ENCODE measurements at places on chromosomes 5 and 9.
A peak's percentile ranks its signal among the peaks of the same experiment; 100 is the strongest.

- DNase-seq: no peak
Observed at GRCh38 chr5:33328818-33329217, 111.9 kb upstream of the TARS1 start.

GRCh38 chr9:130183133-130183762 lies 11.0 kb downstream of the NCS1 start:
- no peak for DNase-seq

GRCh38 chr5:91328743-91329142 lies 54.4 kb downstream of the ARRDC3 start:
- no peak for DNase-seq

- peak; percentile 8 for DNase-seq
Observed at GRCh38 chr5:147391781-147392180, 118.1 kb downstream of the DPYSL3 start.

GRCh38 chr5:95424526-95424925 lies 33.4 kb downstream of the FAM81B start:
- DNase-seq: no peak

- no peak for DNase-seq
Observed at GRCh38 chr5:160357861-160358411, 12.5 kb downstream of the C1QTNF2 start.

- DNase-seq: no peak
Observed at GRCh38 chr5:36777105-36777757, 99.3 kb upstream of the NIPBL start.

GRCh38 chr5:127871503-127872153 lies 168.4 kb downstream of the CCDC192 start:
- DNase-seq: no peak

- peak; percentile 46 for DNase-seq
Observed at GRCh38 chr5:168822745-168823281, 243.6 kb upstream of the PANK3 start.

GRCh38 chr9:94650949-94651348 lies 11.6 kb upstream of the FBP1 start:
- DNase-seq: no peak

DNA sequence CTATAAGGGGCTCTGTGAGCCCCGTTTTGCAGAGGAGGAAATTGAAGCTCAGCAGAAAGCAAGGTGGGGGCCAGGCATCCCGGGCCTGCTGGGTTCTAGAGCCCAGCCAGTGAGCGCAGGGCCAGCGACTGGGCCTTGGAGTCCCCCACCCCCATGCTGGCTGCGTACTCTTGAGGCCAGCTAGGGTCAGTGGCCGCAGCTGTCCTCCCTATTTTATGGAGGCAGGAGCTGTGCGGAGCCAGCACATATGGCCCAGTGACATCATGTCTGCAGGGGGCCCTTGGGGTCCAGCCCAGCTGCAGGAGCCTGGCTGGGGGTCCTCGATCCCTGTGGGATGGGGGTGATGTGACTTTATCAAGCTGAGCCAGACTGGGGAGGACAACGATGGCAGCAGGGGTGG lies 71.3 kb downstream of the HMCN2 start:
- DNase-seq: no peak

DNA sequence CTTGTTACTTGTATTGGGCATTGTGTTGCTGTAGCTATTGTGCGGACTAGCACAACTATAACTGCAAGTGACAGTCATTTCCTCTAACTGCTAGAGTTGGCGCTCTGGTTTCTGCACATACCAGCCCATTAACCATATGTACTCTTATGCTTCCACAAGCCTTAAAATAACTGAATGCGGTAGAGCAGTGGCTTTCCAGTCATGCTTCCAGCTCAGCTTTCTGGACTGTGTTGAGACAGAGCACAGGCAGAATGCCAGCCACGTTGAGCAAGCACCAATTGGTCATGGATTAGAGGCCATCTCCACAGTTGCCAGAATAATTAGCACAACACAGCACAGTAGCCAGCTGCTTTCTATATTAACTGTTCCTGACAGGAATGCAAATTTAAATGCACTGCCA lies 12.2 kb downstream of the INVS start:
- no peak for DNase-seq

GRCh38 chr5:90201923-90202322 lies 207.6 kb downstream of the CETN3 start:
- DNase-seq: no peak

- no peak for DNase-seq
Observed at GRCh38 chr9:78609450-78609849, 312.5 kb downstream of the PSAT1 start.

GRCh38 chr9:7341571-7341970 lies 458.0 kb downstream of the DMAC1 start:
- no peak for DNase-seq

DNA sequence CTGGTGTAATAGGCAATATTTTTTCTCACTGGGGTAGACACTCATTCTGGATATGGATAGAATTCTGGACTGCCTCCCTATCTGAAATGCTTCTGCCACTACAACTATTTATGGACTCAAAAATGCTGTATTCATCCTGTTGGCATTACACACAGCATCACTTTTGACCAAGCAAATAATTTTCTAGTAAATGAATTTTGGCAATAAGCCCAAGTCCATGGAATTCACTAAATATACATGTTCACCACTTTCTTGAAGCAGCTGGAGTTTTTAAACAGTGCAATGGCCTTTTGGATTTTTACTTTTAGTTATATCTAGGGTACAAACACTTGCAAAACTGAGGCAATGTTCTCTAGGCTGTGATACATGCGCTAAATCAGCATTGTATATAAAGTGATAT lies 724.9 kb upstream of the EDIL3 start:
- no peak for DNase-seq

GRCh38 chr5:172005708-172006320 lies 624 bp downstream of the FBXW11 start:
- no peak for DNase-seq

GRCh38 chr9:129875181-129875611 lies 39.9 kb downstream of the USP20 start:
- DNase-seq: no peak
